ENCODE measurements at places on chromosomes 4 and X. TPM values are rescaled to one million over a fixed set of nuclear protein-coding genes. Genes with fewer than 3 reads are reported as not detected.

DNA sequence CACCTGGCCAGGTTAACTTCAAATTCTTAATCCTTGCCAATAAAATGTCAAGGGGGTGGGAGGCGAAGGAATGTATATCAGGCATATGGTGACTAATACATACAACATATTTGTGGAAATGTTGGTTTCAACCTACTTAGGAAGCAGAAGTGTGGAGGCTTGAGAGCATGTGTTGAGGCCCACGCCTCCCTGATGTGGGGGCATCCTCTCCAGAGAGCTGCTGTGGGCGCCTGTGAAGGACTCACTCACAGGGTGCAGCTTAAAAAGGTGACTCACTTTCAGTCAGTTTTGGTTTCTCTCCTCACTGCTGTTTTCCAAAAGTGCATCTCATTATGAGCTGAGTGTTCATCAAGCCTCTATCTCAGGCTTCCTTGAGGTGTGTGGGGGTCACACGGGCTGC, 27.5 kb downstream of the LNX1 start:
- H3K27ac ChIP-seq, result no peak overlapping the region
- H3K4me3 ChIP-seq, result no peak overlapping the region
- no peaks in the 10 kb centered on the region for H3K36me3 ChIP-seq
- no peaks in the 10 kb centered on the region for H3K27me3 ChIP-seq
- H3K4me1 ChIP-seq, result peaks cover 5% of the 10 kb centered on the region

DNA sequence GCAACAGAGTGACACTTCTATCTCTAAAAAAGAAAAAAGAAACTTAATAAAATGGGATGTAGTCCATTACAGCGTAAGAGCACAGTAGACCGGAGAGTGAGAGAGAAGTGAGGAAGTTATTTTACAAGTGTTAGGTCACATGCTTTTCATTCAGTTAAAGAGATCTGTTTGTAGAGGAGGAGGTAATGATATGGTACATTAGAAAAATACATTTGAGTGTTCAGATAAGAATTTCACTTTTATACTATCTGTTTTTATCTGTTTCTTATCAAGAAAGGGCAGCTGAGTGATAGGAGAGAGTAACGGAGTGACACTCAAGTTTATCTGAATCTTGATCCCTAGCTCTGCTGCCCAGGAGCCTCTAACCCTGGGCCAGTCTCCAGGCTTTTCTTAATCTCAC, 38.9 kb downstream of the FNIP2 start:
- H3K4me3 ChIP-seq, result no peak overlapping the region
- peaks cover 40% of the 10 kb centered on the region for H3K4me1 ChIP-seq
- no peak overlapping the region for H3K27ac ChIP-seq
- H3K36me3 ChIP-seq, result no peaks in the 10 kb centered on the region
- no peak for DNase-seq

DNA sequence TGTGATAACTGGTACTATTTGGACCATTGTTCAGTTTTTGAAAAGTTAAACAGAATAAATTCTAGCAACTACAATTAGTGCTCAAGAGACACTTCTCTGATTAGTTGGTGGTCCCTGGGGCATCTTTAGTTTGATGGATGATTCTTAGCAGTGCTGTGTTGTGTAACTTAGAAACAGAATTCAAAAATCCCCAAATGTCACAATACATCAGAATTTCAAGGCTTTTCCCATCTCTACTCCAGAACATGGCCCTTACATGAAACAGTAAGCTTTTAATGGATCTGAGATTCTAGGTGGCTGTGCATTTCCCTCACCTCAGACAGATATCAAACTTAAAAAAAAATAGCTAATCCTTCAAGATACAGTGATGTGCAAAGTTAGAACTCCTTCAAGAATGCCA, 104.4 kb upstream of the CXCL13 start:
- no peaks in the 10 kb centered on the region for H3K36me3 ChIP-seq
- DNase-seq, result no peak
- H3K4me1 ChIP-seq, result no peaks in the 10 kb centered on the region
- H3K27me3 ChIP-seq, result peaks cover 7% of the 10 kb centered on the region
- H3K4me3 ChIP-seq, result no peak overlapping the region
- no peak overlapping the region for H3K27ac ChIP-seq

DNA sequence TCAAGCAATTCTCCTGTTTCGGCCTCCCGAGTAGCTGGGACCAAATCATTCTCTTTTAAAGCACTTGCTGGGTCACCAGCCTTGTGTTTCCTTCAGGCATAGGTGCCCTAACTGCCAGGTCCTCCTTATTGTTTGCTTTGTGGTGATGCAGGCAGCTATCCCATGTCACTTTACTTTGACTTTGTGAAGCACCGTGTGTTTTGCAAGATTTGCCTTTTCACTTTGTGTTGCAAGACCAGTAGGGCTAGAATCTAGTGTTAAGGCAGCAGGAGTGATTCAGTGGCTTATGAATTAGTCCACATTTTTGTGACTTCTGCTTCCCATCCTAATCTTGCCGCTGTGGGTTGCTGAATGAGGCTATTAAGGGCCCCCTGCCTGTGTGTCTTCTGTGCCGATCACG, 20.2 kb downstream of the SYAP1 start:
- H3K36me3 ChIP-seq, result peaks cover 15% of the 10 kb centered on the region
- no peak for DNase-seq
- H3K27ac ChIP-seq, result no peak overlapping the region
- H3K4me3 ChIP-seq, result no peak overlapping the region
- no peaks in the 10 kb centered on the region for H3K27me3 ChIP-seq
- no peaks in the 10 kb centered on the region for H3K4me1 ChIP-seq

GRCh38 chr4:99723612-99724011, 66.0 kb upstream of the C4orf54 start:
- no peaks in the 10 kb centered on the region for H3K4me1 ChIP-seq
- peaks cover 4% of the 10 kb centered on the region for H3K27me3 ChIP-seq
- no peak overlapping the region for H3K27ac ChIP-seq
- no peak overlapping the region for H3K4me3 ChIP-seq
- peak; percentile 19 for DNase-seq

DNA sequence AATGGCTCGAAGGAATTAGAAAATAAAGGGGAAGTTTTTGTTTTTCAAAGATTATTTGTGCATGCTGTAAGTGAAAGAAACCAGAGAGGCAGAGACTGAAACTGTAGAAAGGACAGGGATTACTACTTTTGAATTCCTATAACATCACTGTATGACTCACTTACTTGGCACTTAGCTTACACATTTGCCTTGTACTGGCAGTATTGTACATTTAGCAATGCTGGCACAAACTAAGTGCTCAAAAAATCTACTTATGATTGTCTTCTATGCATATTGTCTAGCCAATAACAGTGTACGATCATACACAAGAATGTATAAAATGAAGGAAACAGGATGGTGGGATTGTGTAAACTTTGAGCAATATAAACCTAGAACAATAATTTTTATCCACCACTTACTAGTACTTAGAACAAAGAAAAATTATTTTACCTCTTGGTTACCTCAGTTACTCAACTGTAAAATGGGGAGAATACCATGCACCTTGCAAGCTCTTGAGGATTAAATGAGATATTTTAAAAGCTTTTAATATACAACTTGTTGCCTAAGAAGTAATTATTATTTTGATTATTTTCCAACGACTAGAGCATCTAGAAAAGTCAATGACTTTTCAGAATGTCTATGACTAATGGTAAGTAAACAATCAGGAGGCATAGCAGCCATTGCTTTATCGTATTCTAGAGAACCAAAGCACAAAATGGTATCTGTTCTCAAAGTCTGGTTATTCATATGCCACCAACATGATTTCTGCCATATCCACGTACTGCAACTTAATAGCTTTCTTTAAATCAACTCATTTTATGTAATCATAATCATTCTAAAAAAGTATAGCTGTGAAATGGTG, 4.7 kb downstream of the FAM120C start:
- H3K36me3 ChIP-seq, result peaks cover 59% of the 10 kb centered on the region
- H3K4me1 ChIP-seq, result peaks cover 48% of the 10 kb centered on the region
- H3K27ac ChIP-seq, result peak overlapping the region; percentile 46
- H3K4me3 ChIP-seq, result no peak overlapping the region
- H3K27me3 ChIP-seq, result no peaks in the 10 kb centered on the region

DNA sequence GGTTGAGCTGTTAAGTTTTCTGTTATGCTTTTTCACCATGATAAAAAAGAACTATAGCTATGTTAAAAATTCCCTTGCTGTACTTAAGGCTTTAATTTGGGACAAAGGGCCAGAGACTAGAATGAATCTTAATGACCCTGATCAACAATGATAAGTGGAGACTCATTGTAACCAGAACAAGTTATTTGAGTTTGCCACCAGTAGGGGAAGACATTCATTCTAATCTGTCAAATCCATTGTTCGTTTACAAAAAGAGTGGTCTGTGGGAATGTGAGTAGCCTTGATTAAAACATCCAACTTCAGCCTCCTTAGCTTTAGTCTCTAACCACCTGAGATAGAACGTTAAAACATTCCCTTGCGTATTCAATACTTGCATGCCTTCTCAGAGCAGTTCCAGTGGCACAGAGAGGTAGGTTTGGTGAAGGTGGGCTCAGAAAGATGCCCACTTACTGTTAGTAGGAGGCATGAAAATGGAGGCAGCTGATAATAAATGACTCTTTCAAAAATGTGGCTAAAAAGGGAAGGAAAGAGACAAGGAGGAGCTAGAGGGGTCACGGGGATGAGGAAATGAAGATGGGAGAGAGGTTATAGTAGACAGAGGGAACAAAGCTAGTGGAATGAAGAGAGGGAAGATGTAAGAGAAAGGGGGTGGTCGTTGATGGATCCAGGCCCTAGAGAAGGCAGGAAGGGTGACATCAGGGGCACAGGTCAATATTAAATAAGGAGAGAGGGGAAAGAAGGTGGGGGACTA, 66.2 kb downstream of the EGF start:
- no peak overlapping the region for H3K4me3 ChIP-seq
- H3K4me1 ChIP-seq, result no peaks in the 10 kb centered on the region
- no peaks in the 10 kb centered on the region for H3K36me3 ChIP-seq
- no peak for DNase-seq

DNA sequence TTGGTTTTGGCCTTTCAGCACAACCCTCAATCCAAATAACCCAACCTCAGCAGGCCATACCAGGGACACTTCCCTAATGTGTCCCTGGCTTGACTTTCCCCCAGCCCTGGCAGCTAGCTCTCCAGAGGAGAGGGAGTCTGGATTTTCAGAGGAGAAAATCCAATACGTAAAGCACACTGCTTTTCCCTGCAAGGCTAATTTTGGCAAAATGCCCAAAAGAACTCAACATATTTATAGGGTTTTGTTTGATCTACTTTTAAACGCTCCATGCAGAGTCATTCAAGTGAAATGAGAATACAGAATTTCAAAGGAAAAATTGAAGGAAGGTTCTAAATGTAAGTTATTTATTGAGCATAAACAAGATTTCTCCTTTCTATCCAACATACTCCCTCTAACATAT, 167.2 kb downstream of the SH3KBP1 start:
- no peaks in the 10 kb centered on the region for H3K27me3 ChIP-seq
- no peak for DNase-seq
- no peak overlapping the region for H3K27ac ChIP-seq
- H3K4me1 ChIP-seq, result peaks cover 53% of the 10 kb centered on the region
- no peak overlapping the region for H3K4me3 ChIP-seq
- H3K36me3 ChIP-seq, result peaks cover 21% of the 10 kb centered on the region

- H3K27me3 ChIP-seq, result peaks cover 3% of the 10 kb centered on the region
- no peak overlapping the region for H3K4me3 ChIP-seq
- peaks cover 25% of the 10 kb centered on the region for H3K4me1 ChIP-seq
- no peak for DNase-seq
- no peak overlapping the region for H3K27ac ChIP-seq
Measured at GRCh38 chr4:78766026-78766425, 10.1 kb upstream of the BMP2K start.

DNA sequence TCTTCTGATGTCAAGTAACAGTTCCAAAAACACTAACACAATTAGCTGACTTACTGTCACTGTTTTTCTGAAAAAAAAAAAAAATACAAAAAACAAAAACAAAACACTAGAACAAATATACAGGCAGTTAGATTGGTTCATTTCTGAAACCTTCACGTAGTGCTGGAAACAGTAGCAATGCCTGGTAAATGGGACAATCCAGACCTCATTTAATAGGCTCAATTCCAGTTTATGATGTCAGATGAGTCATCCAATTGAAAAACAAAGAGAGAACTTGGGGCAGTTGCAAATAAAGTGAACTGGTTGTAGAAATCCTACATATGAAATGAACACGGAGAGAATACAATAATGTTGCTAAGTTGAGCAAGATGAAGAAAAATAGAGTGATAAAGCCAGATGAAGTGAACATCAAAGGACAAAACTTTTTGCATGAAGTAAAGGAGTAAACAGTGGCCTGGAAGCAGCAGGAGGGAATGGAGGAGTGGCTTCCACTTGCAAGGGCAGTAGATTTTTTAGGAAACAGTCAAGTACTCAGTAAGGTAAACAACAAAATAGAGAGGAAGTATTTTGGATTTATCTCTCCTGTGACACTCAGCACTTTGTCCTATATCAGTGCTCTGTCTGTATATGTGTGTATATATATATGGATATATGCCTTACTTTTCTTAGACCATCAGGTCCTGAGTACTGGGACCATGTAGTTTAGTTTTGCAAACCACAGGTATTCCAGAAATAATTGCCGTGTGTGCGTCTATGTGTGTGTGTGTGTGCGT, 39.3 kb upstream of the MAGEA10 start:
- H3K4me1 ChIP-seq, result no peaks in the 10 kb centered on the region
- H3K27ac ChIP-seq, result no peak overlapping the region
- H3K4me3 ChIP-seq, result no peak overlapping the region
- DNase-seq, result no peak
- no peaks in the 10 kb centered on the region for H3K36me3 ChIP-seq

- H3K27ac ChIP-seq, result no peak overlapping the region
- no peaks in the 10 kb centered on the region for H3K4me1 ChIP-seq
- DNase-seq, result no peak
- no peak overlapping the region for H3K4me3 ChIP-seq
Measured at GRCh38 chr4:107897823-107898222, 33.5 kb upstream of the CYP2U1 start.

DNA sequence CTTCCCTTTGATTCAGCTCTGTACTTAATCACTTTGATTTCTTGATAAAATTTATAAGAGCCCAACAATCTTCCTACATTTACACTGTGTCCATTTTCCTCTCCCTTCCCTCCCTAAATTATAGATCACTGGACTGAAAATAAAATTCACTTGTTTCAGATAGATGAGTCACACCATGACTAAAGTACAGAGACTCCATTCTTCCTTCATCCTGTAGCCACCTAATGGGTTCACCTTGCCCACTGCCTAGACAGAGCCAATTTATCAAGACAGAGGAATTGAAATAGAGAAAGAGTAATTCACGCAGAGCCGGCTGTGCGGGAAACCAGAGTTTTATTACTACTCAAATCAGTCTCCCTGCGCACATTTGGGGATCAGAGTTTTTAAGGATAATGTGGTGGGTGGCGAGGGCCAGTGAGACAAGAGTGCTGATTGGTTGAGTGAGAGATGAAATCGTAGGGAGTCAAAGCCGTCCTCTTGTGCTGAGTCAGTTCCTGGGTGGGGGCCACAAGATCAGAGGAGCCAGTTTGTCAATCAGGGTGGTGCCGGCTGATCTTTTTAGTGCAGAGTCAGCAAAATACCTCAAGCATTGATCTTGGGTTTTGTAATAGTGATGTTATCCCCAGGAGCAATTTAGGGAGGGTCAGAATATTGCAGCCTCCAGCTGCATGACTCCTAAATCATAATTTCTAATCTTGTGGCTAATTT, 71.3 kb upstream of the MED14 start:
- H3K4me1 ChIP-seq, result no peaks in the 10 kb centered on the region
- H3K4me3 ChIP-seq, result no peak overlapping the region
- H3K27ac ChIP-seq, result no peak overlapping the region
- no peaks in the 10 kb centered on the region for H3K27me3 ChIP-seq
- no peaks in the 10 kb centered on the region for H3K36me3 ChIP-seq

The IBSP gene
- total RNA-seq, result not detected

The MAGED4 gene
- 0.99 TPM for total RNA-seq

The NAP1L2 gene
- 1.0 TPM for total RNA-seq

The APELA gene
- not detected for total RNA-seq

The NDST4 gene
- not detected for total RNA-seq

The FGB gene
- total RNA-seq, result not detected

The MTNR1A gene
- not detected for total RNA-seq

The GRSF1 gene
- total RNA-seq, result 111 TPM

The HSD17B13 gene
- total RNA-seq, result not detected

The GAGE12F gene
- total RNA-seq, result not detected

The PDGFC gene
- total RNA-seq, result not detected
